Motor neuron (in vitro differentiated cells): ENCODE measurements at places on chromosomes 6 and 20.
A peak's percentile ranks its signal among the peaks of the same experiment; 100 is the strongest.

DNA sequence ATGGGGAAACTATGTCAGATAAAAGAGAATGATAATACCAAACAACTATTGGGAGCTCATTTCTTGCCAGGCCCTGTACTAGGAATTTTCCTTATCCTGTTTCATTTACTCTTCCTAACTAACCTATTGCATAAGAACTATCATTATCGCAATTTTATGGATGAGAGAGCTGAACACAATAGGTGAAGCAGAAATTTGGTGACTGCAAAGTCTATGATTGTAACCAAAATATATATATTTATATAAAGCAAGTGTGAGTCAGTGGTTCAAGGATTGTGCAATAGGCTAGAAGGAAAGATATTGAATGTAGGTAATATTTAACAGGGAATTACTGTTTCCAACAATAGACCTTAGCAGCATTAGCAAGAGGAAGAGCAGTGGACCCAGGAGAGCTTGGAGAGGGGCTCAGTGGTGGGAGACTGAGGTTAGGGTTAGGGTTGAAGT, 181.1 kb upstream of the TENT5A start:
- no peak for ATAC-seq

DNA sequence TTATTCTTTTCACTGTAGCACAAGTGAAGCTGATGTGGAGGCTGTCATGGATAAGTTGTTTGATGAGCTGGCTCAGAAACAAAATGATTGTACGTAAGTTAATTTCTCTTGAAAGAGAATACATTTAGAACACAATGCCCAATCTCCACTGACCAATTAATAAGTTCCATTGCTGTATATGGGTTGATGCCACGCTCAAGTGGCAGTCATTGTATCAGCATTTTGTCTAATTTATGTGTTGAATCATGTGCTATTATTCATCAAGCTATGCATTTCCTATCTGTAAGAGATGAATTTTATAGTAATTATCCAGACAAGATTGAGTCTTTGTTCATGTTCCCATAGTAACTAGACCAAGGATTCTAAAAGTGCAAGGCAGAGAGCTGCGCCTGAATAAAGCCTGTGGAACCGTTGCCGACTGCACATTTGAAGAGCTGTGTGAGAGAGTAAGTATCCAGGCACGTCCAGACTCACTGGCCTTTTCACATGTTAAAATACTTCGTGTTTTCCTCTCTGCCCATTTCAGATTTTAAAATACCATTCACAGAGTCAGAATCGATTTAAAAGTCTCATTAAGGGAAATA, 83.8 kb upstream of the FOXO3 start:
- ATAC-seq = no peak

- ATAC-seq = no peak
These were observed 111.3 kb downstream of the ADAT2 start for GRCh38 chr6:143339223-143339622.

DNA sequence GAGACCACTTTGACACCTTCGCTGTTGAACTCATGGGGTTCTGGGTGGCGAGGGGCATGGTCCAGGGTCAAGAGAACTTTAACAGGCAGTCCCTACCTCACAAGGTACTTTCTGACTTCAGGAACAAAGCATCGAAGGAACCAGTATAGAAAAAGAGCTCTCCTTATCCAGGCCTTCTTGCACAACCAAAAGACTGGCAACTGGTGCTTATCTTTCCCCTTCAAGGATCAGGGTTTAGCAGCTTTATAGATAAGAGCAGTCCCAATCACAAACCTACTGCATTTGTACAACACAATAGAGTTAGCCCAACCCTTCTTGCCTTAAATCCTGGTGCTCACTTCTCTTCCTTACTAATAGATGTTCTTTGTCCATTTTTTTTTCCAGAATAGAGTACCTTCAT, 116.3 kb downstream of the SNX5 start:
- ATAC-seq = no peak

- ATAC-seq = no peak
These were observed 175.4 kb upstream of the ZNF217 start for GRCh38 chr20:53769041-53769440.

GRCh38 chr6:48183178-48183577, 72.2 kb upstream of the PTCHD4 start:
- no peak for ATAC-seq

DNA sequence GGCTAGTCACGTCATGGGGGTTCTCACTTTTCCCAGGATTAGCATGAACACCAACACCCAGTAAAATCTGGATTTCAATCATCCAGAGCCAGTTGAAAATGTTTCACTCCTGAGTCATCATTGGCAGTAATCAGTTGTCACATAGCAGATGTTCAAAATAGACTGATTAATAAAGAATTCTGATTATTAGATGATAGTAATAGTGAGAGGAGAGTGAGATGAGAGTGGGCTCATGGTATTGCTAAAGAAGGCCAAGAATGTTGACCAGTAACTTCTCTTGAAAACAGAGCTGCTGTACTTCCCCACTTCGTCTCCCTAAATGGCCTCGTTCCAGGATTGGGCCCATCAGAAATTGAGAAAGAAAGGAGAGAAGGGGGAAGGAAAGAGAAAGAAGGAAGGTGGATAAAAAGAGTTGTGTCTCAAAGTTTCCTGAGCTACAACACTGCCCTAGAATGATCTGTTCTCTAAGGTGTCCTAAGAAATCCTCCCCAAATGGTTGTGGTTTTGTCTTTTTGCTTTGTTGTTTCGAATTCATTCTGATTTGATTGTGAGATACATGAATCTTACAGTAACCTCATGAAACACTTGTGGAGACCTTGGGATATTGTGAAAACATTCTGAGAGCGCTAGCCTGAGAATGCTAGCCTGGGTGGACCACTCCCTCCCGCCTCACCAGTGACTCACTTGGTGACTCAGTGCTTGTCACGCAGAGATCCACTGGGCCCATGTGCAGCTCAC, 502.2 kb upstream of the JARID2 start:
- ATAC-seq = peak; percentile 98

GRCh38 chr6:62285612-62286469, at the start of gene KHDRBS2:
KHDRBS2 (minus strand) TSS chr6:62286225.
- peak; percentile 99 for ATAC-seq

GRCh38 chr20:15139522-15139921, 802.1 kb upstream of the FLRT3 start:
- ATAC-seq = no peak

DNA sequence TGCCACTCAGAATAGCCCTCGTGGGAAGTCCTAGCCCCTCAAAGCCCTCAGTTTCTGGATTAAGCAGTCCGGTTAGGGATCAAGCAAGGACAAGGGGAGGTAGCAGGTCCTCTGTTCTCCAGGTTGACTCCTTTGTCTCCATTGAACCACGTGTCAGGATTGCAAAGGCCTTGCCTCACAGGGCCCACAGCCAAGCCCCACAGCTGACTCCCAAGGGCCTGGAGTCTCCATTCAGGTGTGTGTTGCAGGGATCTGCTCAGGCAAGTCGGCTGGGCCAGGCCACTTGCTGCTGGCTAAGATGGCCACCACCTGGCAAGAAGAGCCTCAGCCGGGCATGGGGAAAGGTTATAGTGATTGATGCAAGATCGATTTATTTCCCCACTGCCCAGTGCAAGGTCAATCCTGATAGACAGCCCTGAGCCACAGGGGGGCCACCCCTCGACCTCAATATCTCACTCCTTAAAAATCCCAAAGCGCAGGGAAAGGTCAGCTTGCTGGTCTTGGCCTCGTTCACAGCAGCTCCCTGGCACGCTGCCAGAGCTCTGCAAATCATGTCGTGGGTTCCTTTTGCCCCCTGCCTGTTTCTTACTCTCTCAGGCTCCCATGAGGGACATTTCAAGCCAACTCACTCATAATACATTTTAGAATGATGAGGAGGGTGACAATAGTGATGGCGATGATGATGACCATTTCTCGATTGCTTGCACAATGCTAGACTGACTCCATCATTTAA, 75.9 kb downstream of the EDN3 start:
- no peak for ATAC-seq

DNA sequence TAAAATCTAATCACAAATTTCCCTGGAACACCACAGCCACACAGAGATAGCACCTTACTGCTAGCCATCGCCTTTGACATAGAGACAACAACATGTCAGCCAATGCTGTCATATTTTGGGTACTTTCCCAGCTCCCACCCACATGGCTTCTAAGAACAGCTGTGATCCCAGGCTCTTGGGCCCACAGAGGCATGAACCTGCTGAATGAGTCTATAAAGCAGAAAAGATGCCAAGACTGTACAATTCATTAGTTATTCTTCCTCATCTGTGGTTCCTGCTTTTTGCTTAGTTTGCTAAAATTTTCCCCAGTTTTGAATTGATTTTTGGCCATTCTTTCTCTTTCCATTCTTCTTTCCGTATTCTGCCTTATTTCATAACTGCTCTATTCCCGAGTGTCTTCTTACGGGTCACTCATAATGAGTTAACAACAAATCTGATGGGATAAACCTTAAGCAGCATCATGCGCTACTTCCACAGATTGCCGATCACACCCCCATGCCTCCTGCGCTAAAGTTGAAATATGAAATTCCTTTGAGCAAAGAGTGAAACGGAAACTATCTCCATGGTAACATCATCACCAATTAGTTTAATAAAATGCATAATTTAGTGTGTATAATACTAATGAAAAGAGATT, 327.3 kb upstream of the HSF2 start:
- ATAC-seq = no peak

DNA sequence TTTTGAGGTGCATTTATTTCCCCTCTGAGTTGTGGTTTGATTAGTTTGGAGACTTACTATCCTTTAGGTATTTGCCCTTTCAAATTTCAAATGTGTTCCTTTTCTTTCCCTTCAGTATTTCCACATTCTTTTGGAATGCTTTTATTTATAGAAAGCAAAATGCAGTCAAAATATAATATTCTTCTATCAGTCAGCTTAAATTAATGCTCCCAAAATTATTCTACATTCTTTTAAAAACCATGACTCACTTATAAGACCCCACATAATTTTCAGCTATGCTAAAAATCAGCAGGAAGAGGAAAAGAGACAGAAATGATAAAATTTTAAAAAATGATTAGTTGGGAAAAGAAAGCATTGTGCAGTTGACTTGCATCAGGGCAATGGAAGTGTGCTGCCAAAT, 180.0 kb upstream of the SMLR1 start:
- ATAC-seq = no peak

DNA sequence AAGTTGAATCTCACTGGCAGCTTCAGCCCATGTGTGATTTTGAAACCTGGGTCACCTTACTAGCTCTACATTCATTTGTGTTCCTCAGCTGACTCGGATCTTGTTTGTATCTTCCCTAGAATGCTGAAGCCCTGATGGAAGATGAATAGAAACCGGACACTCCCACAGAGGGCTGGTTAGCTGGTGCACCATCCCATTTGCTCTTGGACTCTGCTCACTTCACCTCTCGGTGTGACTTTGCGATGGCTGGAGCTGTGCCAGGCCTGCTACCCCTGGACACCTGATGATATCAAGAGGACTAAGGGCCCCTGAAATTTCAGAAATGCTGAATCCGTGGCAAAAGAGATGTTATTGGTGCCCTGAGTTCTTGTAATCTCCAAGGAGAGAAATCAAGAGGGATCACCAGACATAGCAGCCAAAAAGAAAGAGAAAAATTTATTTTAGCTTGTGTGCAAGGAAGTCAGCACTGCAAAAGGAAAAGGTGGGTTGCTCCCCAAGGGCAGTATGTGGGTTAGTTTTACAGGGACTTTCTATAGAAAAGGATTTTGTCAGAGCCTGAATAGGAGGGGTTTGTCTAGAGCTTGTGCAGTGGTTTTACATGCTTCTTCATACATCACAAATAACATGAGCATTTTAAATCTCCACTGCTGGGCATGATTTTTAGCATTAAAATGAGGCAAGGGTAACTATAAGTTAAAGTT, 426.3 kb upstream of the NOX3 start:
- peak; percentile 58 for ATAC-seq
